Posterior cingulate gyrus (tissue), 11 donors: ENCODE measurements at places on chromosomes 6 and 20.

DNA sequence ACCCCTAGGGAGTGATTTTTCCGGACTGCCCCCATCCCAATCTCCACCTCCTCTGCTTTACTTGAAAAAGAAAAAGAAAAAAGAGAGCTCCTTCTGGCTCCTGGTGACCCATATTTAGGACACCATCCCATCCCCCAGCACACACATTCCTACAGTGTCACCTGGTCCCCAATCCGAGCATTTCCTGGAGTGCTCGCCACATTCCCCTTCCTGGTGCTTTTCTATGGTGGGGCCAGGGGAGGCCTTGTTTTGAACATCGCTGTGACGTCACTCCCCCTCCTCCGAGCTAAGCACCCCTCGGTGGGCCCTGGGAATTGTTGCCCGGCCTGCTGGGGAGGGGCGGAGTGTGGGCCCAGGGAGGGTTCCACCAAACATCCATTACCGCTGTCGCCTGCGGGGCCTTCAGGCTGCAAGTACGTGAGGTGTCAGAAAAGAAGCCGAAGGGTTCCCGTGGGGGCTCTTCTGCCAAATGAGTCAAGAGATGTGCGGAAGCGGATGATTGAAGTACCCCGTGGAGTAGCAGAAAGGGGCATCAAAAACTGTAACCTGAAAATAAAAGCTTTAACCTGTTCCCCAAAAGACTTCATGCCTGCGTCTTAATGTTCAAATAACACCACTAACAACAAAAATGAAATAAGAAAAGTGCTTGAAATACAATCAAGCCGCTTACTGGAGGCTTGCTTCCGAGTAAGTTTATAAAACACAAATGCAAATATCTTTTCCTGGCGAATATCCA lies 2.8 kb upstream of the FOXC1 start:
- DNase-seq: no peak

- DNase-seq: no peak
Measured at GRCh38 chr20:53755733-53756531, 162.3 kb upstream of the ZNF217 start.

GRCh38 chr6:138467901-138468300 lies 31.4 kb downstream of the NHSL1 start:
- DNase-seq: no peak

- no peak for DNase-seq
Measured at GRCh38 chr6:1834207-1834606, 224.5 kb downstream of the FOXC1 start.

- DNase-seq: no peak
Measured at GRCh38 chr20:34350095-34350494, 13.0 kb upstream of the ITCH start.

DNA sequence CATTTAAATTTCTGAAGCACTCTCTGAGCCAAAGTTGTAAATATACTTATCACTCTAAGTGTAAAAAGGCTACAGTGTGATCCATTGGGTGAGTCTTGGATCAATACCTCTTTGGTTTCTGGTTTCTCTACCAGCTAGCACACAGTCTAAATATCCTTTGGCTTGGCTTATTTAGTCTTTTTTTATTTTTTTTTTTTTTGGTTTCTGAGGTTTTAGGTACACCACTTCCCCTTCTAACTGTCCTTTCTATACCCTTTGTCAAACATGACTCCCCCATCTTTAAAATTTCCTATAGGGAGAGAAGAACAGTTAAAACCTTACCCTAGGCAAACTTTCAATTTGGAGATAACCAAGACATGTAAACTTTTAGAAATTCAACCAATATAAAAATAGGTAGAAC lies 379.0 kb downstream of the PHF3 start:
- no peak for DNase-seq

- DNase-seq: peak; percentile 98
Measured at GRCh38 chr20:62274332-62274950, 28.4 kb upstream of the ADRM1 start.

DNA sequence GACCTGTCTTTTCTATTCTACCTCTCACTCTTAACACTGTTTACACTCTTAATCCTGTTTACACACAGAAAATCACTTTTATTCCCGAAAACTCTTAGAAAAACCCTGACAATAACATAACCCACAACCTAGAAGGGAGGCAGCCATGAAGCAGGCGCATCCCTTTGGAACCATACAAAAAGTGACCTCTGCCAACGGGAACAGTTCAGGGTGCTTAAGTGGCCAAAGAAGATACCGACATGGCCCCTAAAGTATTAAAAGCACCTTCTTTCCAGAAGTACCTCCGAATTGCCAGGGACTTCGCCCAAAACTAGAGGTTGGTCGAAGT lies 490 bp downstream of the MMUT start:
- DNase-seq: no peak

DNA sequence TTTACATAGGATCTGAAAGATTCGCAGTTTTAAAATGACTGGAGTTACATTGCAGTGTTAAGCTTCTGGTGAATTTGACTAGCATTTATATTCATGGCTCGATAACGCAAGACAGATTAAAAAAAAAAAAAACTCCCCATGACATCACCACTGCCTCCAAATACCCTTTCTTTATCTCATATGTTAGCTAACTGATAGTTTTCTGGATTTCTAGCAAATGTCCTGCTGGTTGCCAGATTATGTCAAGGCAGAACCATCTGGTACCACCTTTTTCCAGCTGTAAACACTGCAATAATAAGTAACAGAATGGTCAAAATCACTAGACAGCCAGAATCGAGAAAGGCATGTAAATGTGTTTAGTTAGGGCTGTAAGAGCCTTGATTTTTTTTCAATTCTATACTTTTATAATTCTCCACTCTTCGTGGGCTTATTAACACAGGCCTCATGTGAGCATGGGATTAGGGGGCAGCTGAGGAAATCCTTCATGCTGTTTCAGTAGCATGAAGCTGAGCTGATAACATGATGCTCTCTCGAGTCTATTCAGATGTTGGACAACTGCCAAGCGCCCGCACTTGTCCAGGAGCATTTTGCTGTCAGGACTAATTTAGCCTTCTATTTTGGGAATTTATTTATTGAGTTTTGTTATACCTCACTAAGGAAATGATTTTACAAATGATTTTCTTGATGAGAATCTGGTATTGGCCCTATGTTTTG lies 166.0 kb upstream of the SCGN start:
- DNase-seq: peak; percentile 11

- no peak for DNase-seq
Measured at GRCh38 chr20:37714978-37715672, 21.3 kb downstream of the CTNNBL1 start.

- no peak for DNase-seq
Measured at GRCh38 chr6:115060581-115060980, 717.8 kb upstream of the HS3ST5 start.

- DNase-seq: no peak
Measured at GRCh38 chr20:37335642-37336368, 10.1 kb upstream of the SRC start.

GRCh38 chr6:21953831-21954801 lies 342.7 kb downstream of the PRL start:
- DNase-seq: peak; percentile 76

GRCh38 chr20:31712564-31713311 lies 9.9 kb downstream of the BCL2L1 start:
- DNase-seq: peak; percentile 87

GRCh38 chr6:70315079-70315751 lies 12.3 kb upstream of the COL9A1 start:
- DNase-seq: no peak
